ENCODE measurements at places on chromosomes 2 and 18.

GRCh38 chr2:8518979-8519668 is 162.7 kb upstream of the ID2 start:
- no peak for DNase-seq

DNA sequence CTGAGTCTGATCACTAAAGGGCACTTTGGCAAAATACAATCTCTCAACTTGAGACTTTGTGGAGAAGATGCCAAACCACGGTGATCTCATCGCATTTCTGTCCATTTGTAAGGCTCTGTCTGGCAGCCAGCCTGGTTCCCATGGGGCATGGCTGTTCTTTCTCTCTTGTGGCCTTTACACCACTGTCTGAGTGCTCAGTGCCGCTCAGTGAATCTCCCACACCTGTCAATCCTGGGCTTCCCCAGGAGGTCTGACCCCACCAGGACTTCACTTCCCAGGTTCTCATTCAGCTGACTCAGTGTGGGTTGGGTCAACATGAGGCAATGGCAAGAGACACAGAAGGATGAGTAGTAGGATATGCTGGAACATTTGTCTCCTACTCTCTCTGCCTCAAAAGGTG is 96.8 kb upstream of the TRIB2 start:
- no peak for DNase-seq

DNA sequence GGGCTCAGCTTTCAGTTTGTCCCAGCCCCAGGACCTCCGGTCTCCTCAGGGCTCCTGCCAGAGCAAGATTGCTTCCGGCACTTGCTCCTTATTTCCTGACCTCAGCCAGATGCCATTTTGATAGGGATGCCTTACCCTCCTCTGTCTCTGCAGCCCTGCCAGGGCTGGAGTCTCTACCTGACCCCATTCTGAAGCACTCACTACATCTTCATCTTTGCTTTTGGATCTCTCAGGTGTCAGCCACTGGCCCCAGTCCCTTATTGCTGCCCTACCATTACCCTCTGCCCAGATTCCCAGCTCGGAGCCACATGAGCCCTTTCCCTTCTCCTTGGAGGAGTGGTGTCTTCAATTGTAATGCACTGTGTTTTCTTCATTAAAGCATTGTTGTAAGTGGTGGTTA is 17.1 kb downstream of the OSBPL6 start:
- no peak for DNase-seq

DNA sequence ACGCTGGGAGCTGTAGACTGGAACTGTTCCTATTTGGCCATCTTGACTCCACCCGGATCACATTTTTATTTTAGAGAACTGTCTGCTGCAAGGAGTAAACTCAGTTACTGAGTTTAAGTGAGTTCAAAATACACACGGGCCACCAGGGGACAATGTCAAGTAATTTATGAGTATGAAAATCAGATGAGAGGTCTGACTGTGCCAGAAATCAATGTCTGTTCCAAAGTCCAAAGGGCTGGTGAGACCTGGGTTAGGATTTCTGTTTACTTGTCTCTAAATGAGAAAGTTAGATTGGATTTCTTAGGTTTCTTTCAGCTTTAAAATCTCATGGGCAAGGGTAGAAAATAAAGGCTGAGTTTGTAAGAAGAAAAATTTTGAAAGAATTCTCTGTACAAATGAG is 465.8 kb upstream of the MEIS1 start:
- DNase-seq: no peak

DNA sequence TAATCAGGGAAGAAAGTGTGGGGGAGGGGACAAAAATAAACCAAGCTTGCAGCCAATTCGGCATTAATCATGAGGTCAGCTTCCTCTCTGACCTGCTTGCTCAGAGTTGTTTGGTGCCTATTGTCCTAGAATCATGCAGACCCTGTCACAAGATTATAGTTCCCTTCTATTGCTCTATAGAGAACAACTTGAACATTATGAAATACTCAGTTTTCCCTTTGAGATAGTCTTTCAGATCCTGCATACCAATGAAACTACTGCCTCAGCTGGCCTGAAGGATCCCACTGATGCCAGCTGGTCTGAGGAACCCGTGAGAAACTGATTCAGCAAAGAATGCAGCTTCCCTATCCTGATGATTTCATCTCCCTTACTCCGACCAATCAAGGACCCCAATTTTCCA is 955 bp upstream of the BBS5 start:
- DNase-seq: no peak

GRCh38 chr2:134623046-134623445 is 95.8 kb downstream of the TMEM163 start:
- no peak for DNase-seq

GRCh38 chr2:236646871-236647270 is 77.2 kb downstream of the ACKR3 start:
- no peak for DNase-seq

GRCh38 chr2:207531032-207531952 is 1.5 kb downstream of the CREB1 start:
- no peak for DNase-seq

DNA sequence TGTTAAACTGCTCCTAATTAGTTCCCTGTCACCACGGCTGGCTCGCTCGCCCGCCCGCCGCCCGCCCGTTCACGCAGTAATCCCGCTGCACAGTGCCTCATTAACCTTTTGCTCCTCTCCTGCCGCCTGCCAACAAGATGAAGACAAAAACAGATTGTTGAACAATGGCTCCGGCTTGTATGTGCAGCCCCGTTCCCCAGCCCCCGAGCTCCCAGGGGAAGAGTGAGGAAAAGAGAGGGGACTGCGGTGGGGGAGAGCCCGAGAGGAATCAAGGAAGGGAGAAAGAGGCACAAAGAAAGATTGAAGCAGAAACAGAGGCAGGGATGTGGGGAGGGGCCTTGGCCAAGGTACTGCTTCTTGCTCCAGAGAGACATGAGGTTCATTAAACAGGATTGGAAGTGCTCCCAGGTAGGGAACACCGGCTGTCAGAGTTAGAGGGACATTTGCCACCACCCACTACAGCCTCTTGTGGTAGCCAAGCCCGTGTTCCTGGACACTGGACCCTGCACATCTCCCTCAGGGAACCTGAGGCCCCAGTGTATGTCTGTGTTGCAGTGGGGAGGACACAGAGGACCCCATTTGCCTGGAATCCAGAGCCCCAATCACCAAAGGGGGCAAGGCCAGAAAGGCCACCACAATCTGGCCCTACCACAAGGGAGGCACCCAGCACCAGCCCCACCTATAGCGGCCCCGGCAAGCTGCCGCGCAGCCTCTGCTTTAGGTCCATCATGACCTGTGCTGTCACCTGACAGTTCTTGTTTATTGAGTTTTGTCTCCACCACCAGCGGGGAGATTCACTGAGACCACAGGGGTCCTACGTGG is 38.1 kb downstream of the EMX1 start:
- no peak for DNase-seq

GRCh38 chr2:57181315-57182038 is 865.1 kb upstream of the VRK2 start:
- DNase-seq: no peak

DNA sequence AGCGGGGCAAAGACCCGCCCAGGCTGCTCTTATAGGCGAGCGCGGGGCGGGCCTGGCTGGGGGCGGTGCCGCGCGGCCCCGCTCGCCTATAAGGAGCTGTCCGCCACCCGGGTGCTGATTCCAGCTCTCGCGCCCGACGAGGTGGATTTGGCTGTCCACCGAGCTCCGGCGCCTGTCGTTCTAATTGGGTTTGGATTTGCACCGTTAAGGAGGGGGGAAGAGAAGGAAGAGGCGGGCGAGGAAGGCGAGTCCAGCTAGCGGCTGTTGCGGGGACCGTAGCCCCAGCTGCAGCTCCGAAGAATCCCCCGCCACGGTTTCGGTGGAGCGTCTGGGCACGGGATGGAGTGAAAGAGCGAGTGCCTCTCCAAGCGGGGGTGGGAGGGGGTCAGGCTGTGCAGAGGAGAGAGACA is at the start of gene CNTNAP5:
Gene CNTNAP5 (plus strand): TSS at position 117 of the 410 bp plus-strand sequence. CDS start 364 bp downstream, outside the sequence.
- no peak for DNase-seq

DNA sequence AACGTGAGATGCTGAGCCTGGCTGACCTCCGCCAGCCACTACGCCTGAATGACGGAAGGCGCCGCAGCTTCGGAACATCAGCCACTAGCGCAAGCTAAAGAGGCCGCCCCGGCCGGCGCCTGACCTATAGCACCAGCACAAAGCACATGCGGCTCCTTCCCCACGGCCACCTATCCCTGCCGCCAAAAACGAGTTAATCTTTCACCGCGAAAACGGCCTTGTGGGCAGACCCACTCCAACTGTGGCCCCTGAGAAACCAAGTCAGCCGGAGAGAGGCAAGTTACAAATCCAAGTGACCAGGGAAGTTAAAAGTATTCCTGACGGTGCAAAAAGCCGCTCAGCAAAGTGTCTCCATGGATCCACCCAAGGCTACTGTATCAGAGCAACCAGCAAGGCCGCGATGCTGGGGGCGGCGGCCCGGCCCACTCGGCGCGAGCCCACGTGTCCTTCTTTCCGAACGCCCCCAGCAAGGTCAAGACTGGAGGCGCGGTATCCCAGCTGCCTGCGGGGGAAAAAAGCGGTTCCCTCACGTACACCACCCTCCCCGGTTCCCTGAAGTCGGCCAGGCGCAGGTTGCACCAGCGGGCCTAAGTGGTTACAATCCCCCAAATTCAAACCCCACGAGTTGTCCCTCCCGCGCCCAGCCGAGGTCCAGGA is 575 bp downstream of the HSPD1 start:
- peak; percentile 21 for DNase-seq

- no peak for DNase-seq
These were observed 240.3 kb downstream of the AGAP1 start for GRCh38 chr2:235734168-235734567.

DNA sequence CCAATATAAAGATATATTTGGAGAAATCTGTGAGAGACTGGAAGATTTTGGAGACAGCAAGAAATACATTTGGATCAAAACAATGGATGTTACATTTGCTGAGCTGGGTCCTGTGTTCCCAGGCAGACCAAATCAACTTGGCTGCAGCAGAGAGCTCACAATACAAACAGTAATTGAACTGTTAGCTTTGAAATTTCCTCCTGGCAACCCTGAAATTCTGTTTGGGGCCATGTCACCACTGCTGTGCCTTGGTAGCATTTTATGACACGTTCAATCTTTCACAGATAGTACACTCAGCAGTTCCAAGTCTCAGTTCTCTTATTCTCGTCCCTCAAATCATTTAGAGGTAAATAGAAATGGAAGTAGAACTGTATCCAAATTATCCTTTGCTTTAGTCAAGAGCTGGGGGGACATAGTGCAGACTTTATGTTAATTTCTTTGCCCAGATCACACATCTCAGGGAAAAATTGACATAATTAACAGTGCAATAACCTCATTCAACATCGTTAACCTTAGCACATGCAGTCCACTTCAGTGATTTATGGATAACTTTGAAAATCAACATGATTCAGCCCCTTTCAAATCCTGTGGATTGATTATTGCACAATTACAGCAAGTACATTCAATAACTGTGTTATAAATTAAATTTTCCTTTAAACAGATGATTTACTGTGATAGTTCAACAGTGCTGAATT is 277.4 kb upstream of the MC4R start:
- no peak for DNase-seq

GRCh38 chr2:120118471-120118870 is 104.7 kb downstream of the TMEM185B start:
- no peak for DNase-seq

GRCh38 chr18:59021500-59021899 is 118.2 kb upstream of the SEC11C start:
- no peak for DNase-seq

- no peak for DNase-seq
These were observed 164.0 kb downstream of the RDH14 start for GRCh38 chr2:18396329-18397010.

GRCh38 chr18:61606759-61607158 is 273.5 kb downstream of the CDH20 start:
- no peak for DNase-seq

DNA sequence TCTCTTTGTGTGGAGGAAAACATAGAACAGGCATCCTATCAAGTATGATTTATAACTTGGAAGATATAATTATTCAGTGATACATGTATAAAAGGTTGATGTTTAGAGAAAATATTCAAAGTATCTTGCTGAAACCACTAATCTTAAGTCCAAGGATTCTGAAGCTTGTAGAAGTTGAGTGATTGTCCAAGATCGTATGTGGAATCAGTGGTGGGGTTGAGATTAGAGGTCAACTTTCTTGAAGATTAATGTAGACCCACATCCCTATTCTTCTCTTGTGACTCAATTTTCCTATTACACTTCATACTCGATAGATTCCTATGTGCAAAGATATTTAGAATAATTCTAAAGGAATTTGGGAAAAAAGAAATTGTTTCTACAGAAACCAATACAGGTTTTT is 1565.9 kb upstream of the ACVR2A start:
- no peak for DNase-seq

DNA sequence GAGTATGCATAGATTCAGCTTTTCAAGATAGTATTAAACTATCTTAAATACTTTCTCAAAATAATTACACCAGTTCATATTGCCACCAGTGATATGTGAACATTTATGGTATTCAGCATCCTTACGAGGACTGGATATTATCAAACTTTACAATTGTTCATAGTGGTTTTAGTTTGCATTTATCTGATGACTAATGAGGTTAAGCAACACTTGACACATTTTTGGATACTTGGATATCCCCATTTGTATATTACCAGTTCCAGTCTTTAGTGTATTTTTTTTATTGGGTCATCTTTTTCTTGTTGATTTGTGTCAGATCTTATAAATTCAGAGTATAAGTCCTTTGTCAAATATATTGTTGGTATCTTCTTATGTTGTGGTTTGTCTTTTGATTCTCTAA is 128.4 kb downstream of the ASXL3 start:
- no peak for DNase-seq

DNA sequence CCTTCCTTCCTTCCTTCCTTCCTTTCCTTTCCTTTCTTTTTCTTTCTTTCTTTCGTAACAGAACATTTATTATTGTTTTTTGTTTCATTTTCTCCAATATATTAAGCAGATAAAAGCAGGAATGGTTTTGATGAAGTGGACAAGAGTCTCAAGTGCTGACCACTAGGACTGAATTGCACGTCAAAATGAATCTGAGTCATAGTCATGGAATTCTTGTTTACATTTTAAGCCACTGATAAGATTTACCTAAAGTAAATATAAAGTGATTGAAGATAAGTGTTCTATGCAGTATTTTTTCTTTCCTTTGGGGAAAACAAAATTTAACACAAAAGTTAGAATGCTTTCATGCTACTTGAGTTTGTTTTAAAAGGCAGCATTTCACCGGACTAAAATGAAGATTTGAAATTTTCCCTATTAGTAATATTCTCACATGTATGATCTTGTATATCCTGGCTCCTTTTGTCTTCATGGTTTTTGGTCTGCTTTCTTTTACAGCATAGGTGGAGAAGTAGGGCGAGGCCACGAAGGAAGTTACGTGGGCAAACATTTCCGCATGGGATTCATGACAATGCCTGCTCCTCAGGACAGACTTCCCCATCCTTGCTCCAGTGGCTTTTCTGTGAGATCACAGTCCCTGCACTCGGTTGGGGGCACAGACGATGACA is 113.5 kb downstream of the NYAP2 start:
- DNase-seq: no peak

DNA sequence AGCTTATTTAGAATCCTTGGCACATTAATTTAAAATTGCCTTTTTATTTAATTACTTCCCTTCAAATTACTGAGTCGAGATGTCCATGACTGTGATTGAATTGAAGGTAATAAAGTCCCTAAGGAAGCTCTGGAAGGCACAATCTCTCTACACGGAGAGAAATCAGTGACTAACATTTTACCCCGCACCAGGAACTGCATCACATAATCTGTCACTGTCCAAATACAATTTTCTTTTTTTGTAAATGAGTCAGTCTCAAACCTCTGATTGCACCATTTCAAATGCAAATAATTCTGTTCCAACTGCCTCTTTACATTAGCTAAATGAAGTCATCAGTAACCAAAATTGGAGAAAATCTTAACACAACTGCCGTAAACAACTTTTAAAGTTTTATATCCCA is 311.9 kb downstream of the CCDC178 start:
- DNase-seq: no peak

Measured in T-cell (primary cell).